NCI-H2081 treated with DMSO at 0.1 percent for 48 hours (cell line): ENCODE measurements at places on chromosomes 12 and 14.

- no peak for DNase-seq
Observed at GRCh38 chr14:69263364-69263763, 3.4 kb downstream of the GALNT16 start.

DNA sequence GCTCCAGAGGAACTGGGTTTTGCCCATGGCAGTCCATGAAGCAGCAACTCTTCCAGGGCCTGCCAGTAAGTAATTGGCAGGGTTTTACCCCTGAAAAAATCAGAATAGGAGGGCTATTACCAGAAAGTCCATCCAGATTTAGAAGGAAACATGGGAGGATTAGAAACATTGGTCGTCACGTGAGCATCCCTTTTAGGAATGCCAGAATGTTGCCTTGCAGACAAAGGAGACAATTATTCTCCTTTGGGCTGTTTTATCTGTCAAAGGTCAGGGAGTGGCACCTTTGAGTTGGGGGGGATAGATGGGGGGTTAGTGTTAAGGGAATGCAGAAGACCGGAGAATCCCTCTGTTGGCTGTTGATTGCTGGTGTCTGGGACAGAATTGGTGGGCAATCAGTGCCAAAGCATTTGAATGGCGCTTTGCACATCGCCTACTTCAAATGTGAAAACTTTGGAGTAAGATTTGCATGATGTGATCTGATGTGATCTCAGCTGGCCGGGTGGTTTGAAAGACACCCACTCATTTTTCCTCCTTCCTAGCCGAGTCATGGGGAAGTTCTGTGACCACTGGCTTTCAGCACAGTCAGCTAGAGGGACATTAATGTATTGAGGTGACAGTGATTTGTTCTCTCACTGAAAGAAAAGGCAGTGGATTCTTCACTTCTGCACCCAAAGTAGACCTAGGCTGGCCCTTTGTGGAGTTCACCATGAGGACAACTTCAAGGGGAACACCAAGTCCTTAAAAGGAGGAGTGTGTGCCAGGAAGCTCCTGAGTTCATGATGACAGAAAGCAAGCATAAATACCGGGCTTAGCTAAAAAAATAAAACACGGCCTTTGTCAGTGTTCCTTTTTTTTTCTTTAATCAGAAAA lies 31.4 kb downstream of the FLVCR2 start:
- DNase-seq, result no peak

DNA sequence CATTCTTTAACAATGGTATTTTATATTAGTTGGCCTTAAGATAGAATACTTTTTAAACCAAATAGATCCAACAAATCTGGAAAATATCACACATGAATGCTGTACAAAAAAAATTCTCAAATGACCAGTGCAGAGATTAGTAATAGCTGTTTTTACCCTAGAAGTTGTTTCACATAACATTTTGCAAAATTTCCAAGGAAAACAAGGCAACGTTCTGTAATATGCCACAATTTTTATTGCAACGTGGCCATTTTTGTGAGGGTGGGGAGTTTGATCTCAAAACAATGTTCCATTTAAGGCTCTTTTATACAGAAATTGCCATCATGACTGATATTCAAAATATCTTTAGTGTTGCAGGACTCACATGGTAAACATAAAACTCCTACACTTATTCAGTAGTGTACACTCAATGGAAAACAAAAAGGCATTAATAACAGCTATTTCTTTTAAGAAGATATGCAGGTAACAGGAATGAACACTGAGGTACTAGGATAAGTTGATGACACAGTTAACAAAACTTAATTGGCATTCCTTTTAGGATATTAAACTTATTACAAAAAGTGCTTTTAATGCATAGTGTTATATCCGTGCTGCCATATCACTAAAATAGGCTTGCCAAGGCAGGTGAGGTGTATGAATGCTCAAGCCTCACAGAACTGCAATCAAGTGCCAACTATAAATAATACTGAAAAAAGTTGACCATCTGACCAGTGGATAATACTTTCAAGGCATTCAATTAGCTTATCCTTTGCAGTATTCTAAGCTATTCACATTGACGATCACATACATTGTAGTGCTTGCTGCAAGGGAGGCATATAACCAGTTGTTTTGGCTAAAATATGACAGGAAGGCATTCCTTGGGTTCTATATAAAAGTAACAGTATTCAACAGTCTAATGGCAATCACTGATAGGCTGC lies 2.3 kb downstream of the CFL2 start:
- DNase-seq, result no peak

DNA sequence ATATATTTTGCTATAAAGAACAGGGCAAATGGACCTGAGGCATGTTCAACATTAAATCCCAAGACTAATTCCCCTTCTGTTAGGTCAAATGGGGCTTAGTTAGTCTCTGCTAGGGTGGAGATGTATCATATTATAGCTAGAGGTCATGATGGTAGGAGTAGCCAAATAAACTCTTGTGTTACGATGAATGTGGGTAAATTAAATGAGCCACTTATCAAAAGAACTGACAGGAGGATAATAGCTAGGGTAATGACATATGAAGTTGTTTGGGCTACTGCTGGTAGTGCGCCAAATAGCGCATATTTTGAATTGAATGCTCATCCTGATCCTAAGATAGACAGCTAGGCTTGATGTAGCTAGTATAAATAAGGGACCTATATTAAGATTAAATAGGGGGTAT lies 445.0 kb downstream of the GXYLT1 start:
- no peak for DNase-seq

- DNase-seq, result no peak
Observed at GRCh38 chr12:107580750-107581618, 104.6 kb upstream of the PWP1 start.

DNA sequence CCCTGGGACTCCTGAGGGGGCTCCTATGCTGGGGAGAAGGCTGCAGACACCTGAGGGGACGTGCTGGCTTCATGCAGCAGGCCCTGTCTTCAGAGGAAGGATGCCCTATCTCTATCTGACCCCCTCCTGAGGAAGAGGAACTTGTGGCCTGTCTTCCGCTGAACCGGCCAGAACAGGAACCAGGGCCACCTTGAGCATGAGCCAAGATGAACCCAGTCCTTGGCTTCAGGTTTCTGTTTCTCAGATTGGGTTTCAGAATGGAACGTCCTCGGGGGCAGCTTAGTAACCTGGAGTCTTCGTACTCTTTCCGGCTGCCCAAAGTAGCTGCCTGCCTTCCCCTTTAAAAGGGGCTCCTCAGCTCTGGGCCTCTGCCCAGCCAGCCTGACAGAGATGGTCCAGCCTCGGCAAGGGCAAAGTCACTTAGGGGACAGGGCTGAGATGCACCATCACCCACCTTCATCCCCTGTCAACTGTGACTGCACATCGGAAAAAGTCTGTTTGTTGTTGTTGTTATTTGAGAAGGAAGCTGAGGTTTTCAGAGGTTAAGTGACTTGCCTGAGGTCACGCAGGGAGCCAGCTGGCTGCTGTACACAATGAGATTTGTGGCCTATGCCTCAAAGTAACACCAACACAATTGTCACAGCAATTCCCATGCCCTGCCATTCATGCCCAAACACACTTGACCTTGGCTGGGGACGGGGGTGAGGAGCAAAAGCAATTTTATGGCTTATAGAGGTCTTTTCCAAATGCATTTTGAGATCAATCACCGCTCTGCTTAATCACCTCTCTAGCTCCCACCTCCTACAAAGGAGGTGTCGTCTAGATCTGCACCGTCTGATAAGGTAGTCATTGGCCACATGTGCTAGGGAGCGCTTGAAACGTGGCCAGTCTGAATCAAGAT lies 13.4 kb downstream of the ASB2 start:
- DNase-seq, result no peak

- DNase-seq, result no peak
Observed at GRCh38 chr12:124920353-124920935, 6.0 kb upstream of the UBC start.

GRCh38 chr14:55976655-55977054 lies 141.6 kb upstream of the PELI2 start:
- no peak for DNase-seq

DNA sequence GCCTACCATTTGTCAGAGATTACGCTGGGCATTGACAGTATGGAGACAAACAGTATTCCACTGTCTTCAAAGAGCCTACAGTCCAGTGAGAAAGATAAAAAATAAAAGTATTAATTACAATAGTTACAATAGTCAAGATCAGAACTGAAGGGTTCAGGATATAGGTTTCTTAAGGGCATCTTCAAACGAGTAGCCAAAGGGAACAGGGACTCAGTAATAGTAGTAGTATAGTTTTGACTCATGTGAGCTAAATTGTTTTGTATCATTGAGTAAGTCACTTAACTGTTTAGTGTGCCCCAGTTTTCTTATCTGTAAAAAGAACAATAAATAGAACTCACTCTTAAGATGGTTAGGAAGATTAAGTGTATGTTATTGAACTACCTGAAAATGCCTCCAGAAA lies 123.6 kb downstream of the METTL25 start:
- DNase-seq, result no peak

- no peak for DNase-seq
Observed at GRCh38 chr12:89665556-89665955, 43.1 kb downstream of the ATP2B1 start.

DNA sequence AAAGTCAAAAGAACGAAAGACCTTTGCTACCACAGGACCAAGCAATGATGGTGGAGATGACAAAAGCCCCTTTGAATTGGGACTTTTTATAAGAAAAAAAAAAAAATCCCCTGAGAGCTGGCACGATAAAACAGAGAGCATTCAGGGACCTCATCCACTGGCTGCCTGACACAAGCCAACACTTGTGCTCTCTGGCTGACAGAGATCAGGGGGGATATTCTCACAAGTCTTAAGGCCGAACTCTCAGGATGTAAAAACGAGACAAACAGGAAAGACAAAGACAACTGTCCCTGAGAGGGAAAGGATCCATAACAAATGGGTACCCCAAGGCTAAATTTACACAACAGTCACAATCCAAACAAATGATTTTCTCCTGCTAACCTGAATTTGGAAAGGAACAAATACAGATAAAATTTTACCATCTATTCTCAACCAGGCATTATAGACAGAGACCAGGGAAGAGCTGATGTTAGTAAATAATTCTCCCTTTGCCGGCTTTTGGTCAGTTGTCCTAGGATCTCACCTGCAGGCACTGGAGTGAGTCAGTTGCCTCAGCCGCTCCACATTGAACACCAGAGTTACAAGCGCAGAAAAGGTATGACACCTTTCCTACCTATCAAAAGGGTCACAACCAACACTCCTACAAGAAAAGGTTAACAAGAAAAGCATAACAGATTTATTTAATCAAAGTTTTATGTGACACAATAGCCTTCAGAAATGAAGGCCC lies 37.9 kb upstream of the GARIN6 start:
- no peak for DNase-seq

DNA sequence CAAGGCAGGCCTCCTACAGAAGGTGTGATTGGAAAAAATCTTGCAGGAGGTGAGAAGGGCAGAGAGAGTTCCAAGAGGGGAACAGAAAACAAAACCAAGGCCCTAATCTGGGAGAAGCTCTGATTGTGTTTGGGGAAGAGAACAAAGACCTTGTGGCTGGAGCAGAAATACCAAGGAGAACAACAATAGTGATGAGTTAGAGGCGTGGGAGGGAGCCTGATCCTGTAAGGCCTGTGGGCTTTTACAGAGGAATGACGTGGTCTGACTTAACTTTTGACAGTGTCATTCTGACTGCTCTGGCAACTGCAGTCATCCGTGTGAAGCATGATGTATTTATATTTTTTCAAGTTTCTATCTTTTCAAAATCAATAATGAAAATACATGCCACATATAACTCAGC lies 200.6 kb downstream of the ANO4 start:
- no peak for DNase-seq

GRCh38 chr14:20332431-20332787 lies 670 bp downstream of the CCNB1IP1 start:
- no peak for DNase-seq

GRCh38 chr14:73785834-73786635 lies 65.6 kb upstream of the PTGR2 start:
- DNase-seq, result no peak

DNA sequence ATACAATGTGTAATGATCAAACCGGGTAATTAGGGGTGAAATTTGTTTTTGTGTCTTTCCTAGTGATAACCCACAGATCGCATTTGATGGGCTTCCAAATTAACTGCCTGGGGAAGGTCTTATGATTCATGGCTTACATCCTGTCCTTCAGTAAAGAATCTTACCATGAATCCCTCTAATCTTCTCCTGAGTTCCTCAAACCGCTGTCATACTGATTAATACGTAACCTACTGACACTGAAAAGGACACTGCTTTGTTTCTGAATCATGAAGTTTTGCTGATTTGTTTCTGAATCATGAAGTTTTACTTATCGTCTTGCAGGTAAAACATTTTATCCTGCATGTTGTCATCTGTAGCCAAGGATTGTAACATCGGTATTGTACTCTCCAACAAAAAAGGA lies 52.0 kb upstream of the CRY1 start:
- DNase-seq, result no peak

DNA sequence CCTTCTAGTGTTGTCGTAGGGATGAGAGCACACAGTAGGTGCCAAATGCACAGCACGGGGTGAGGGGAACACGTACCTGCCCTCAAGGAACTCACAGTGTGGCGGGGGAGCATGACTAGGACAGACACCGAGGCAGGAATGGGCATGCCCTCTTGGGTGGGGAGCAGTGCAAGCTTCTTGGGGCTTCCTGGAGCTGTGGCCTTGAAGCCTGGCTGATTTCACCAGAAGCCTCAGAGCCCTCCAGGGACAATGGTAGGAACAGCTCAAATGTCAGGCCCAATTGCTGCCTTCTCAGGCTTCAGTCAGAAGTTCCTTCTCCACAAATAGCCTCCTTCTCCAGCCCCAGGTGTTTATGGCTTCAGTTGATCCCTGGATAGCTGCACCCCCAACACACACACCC lies 43.4 kb downstream of the TEAD4 start:
- no peak for DNase-seq

DNA sequence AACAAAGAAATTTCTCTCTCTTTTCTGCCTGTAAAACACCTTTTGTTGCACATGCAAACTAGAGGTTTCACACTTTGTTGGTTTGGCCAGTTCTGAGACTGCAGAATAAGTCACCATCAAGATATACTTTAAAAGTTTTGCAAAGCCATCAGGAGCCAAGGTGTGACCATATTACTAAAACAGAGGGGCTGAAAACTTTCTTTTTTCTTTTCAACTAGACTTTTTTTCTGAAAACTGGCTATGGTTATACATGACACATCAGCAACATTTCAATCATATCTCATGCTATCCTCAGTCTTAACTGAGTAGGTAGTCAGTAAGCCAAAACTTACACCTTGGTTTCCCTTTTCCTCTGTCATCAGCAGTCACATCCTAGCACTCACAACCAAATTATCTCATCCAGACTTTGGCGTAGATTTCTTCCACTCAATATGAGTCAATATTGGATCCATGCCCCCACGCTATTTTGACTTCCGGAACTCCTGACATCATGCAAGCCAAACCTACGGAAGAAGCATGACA lies 4.1 kb upstream of the IFNG start:
- DNase-seq, result no peak

DNA sequence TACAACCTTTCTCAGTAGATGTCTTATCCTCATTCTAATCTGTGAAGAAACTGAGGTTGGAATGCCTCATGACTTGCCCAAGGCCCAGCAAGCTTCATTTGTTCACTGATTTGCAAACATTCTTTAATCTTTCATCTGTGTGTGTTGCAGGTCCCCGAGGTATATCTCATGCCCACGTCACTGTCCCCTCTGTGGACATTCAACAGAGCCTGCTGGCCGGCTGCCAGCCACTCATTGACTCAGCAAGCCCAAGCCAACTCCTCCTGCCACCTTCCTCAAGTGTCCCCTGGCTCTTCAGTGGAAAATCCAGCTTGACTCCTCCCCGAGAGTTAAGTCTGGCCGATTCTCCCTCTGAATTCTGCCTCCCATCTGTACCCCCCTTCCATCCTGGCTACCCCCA lies 1.9 kb upstream of the DCAF4 start:
- no peak for DNase-seq
